ENCODE measurements at places on chromosomes 13 and 19.
A peak's percentile ranks its signal among the peaks of the same experiment; 100 is the strongest.

- no peak for DNase-seq
These were observed 12.8 kb downstream of the TMEM255B start for GRCh38 chr13:113771709-113772331.

DNA sequence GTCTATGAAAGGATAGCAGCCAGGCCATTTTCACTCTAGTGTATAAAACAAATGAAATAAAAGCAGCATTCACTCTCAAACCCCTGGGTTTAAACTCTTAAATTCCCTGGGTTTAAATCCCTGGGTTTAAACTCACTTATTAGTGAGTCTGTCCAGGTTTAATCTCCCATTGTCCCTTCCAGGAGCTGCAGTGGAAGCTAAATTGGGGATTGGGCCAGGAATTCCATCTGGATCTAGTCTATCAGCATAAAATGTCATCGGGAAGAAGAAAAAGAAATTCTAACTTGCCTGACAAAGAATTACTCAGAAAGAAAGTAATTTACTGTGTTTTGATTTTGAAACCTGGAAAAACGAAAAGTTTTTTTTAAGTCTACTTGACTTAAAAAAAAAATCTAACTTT, 54.8 kb downstream of the FRY start:
- no peak for DNase-seq

DNA sequence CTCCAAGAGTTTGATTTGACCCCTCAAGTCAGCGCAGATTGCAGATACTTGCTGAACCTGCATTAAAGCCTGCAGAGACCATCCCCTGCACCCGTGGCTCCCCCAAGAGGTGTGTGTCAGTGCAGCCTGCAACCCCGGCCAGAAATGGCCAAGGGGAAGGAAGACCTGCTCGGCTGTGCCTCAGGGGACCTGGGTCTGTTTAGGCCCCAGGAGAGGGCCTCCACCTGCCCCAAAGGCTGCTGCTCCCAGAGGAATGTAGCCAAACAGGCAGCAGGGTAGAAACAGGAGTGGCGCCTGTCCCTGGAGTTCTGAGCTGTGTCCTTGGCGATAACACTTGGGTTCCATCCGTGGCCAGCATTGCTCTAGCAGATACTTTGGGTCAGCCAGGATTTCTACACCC, 8.0 kb downstream of the POP4 start:
- DNase-seq = no peak

- no peak for DNase-seq
These were observed 1139.7 kb upstream of the SPRY2 start for GRCh38 chr13:81480634-81481033.

DNA sequence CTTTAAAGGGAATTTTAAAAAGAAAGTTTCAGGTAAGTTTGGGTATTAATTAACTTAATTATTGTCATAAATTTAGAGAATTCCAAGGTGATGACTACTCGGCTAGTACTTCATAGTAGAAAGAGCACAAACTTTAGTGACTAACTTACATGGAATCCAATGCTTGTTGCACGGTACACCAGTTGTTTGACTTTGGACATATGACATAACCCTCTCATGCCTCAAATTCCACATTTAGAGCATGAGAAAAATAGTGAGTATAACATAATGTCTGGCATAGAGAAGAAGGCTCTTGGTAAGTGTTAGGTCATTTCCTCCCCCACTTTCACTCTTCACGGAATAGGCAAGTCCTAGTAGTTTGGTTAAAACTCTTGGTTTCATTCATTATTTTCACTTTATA, 1249.4 kb upstream of the SLC10A2 start:
- no peak for DNase-seq

GRCh38 chr19:15288146-15288963, 44.0 kb downstream of the BRD4 start:
- DNase-seq = no peak

DNA sequence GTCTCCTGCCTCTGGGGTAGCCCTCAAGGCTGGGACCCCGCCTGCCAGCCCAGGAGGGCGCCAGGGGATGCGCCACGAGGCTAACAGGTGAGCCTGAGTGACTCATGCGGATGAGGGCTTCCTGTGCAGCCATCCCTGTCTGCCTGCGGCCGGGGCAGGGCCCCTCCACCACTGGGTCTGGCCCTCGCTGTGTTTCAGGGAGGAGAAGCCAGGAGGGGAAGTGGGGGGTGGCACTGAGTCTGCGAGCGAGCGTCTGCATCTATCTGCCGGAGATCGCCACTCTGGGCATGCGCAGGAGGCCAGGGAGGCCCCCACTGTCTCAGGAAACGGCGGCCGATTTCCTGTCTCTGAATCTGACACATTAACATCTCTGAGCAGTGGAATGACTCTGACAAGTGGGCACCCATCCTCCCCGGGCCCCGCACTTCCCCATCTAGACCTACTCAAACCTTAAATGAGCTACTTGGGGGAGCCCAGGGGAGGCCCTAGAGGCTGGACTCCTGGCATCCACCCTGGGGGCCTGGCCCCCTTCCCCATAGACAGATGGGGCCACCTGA, 19.7 kb downstream of the RFX1 start:
- peak; percentile 98 for DNase-seq

GRCh38 chr19:15264061-15264932, 32.0 kb upstream of the EPHX3 start:
- DNase-seq = peak; percentile 72

DNA sequence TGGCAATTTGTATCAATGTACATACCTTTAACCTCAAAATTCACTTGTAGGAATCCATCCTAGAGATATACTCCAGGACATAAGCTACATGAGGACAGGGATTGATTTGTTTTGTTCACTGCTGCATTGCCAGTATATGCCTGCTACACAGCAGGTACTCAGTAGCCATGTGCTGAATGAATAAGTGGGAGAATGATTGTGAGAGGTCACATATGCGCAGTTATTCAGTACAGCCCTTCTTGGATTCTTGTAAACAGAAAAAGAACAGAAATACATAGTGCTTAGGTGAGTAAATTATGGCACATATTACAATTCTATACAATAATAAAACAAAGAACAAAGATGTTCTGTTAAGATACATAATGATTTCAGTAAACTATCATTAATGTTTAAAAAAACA, 133.3 kb downstream of the RNF17 start:
- DNase-seq = no peak

DNA sequence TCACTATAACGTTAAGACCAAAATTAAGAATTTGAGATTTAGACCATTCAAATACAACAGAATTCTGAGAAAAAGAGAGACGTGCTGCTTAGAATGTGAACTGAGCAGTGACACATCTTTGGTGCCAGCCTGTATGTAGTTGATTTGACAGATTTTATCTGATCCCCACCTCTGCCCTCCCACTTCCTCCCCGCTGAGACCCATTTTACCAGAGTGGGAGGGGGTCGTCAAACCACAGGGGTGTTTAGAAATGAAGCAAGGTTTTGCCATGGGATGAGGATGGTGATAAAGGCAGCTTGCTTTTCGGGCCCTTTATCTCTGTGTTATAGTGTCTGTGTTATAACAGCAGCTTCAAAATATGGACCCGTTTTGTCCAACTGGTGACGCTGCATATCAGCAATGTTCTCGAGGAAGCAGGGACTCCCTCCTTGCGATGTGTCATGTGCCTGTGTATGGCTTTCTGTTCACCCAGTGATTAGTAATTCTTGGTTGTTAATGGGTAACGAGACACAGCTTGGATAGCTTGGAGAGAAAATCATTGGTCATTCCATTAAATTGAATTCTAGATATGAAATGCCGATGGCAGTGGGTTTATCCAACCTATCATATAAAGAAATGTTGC, 125.0 kb downstream of the HS6ST3 start:
- DNase-seq = no peak

DNA sequence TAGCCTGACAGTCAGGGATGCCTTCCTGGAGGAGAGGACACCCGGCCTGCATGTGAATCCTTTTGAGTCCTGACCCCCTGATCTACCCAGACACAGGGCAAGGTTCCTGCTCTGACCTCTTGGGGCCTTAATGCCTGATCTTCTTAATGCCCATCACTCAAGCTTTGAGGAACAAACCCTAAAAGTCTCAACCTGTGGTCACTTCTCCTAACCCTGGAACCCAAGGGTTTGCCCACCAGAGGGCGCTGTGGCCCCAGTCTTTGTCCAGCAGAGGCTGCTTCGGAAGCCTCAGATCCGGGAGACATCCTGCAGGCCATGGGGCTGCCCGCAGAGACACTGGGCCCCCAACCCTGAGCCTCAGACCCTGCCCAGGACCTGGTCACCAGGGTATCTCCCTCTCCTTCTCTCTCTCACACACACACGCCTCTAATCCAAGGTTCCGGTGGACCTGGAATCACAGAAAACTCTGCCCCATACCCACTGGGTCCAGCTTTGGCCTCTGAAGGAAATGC, 9.8 kb upstream of the DPF1 start:
- peak; percentile 73 for DNase-seq

DNA sequence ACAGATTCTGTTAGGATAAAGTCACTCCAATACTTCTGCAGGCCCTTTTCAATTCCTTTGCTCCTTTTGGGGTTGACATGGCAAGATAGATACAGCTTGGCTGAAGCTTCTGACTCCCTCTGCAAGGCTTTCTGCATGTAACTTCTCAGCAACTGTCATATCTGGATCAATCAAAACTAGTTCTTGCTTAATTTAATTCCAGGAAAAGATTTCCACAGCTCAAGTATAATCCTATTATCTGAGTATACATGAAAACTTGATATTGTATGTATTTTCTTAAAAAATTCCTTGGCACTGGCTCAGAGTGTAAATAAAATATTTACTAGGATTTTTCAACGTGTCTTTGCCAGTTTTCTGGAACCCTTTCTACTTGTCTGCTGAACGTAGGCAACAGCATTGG, 109.6 kb downstream of the STARD13 start:
- DNase-seq = no peak

DNA sequence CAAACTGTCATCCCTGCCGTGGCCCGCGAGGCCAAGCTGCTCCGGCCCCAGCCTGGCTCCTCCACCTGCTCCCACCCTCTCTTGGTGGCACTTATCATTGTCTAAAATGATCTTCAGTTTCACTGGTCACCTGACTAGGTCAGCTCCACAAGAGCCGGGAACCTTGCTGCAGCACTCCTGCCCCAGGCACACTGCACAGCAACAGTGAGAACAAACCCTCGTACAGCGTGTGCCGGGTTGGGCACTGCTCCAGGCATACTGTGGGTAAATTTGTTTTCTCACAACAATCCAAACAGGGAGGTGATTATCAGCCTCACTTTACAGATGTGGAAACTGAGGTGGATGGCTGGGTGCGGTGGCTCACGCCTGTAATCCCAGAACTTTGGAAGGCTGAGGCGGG, 8.9 kb downstream of the DEDD2 start:
- no peak for DNase-seq

DNA sequence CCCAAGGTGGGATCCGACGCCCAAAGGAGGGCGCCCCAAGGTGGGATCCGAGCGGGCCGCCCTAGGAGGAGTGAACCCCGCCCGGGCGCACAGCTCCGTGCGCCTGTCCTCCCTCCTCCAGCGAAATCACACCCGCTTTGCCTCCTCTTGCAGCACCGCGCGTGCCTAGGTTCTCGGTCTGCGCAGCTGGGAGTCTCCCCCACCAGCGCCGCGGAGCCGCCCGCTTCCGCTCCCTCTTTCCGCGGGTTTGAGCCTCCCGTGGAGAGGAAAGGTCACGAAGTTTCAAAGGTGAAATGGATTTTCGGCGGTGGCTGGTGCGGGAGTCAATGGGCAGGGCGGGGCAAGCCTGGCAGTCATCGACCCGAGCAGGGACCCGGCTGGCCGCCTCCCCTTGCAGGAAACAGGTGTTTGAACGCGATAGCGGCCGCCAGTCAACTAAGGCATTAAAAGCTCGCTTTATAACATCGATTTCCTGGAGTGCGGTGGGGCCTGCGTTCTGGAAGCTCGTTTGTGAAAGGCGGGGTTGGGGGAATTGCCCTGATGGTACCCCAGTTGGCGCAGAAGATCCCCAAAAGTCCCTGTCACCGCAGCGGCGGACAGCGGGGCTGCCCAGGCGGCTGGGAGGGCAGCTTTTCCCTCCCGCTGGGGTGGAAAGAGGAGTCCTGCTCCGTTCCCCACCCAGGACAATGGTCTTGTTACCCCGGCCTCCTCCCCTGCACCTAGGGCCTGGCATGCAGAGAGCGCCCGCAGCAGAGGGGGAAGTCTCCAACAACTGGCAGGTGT, 9.0 kb upstream of the SOX1 start:
- no peak for DNase-seq
